ENCODE measurements at places on chromosomes 3 and 15.

DNA sequence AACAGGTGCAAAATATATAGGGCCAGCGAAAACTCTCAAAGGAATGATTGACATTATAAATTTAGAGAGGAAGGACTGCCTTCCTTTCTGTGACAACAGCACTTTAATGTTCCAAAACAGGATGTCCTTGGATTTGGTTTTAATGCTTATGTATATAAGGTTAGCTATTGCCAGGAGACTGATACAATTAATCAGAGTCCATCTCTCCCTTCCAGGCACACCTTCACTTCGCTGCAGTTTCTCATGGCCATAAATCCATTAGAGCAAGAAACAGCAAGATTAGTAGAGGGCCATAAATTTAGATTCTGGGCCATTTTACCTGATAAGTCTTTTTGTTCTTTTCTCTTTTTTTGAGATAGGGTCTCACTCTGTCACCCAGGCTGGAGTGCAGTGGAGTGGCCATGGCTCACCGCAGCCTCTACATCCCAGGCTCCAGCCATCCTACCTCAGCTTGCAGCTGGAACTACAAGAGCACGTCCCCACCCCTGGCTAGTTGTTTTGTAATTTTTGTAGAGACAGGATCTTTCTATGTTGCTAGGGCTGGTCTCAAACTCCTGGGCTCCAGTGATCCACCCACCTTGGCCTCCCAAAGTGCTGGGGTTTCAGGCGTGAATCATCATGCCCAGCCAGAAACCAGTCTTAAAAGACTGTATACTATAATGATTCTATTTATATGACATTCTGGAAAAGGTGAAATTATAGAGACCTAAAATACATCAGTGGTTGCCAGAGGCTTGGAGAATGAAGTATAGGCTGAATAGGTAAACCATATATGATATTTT is 15.7 kb upstream of the TFRC start:
- no peak for DNase-seq

- no peak for DNase-seq
These were observed 50.8 kb upstream of the CTDSPL start for GRCh38 chr3:37810848-37811247.

- DNase-seq: no peak
These were observed 222.2 kb upstream of the TRIM42 start for GRCh38 chr3:140455521-140456214.

GRCh38 chr3:196726788-196727675 is 12.6 kb upstream of the PAK2 start:
- DNase-seq: peak; percentile 26

DNA sequence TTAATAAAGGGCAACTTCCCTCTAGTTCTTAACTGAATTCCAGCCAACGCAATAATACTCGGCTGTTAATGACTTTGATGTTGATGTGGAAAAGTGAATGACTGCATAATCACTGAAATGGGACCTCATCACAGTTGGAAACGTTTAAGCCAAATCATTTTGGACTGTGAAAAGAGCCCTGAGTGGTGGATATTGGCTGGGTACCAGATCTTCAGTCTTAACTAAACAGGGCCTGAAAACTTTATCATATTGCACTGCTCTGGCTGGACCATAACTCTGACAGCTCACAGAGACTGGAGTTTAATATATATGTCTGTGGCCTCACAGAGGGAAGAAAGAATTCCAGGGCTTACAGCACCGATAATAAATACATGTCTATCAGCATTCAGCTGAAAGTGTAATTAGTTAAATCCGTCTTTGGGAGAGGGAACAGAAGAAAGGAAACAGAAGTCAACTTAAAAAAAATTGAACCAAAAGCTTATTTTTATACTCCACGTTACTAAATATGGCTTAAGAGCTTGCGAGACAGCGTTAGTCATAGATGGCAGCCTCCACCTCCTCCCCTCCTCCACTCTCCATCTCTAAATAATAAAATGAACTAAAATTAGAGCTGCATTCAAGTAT is 222.3 kb upstream of the CDIN1 start:
- peak; percentile 84 for DNase-seq

DNA sequence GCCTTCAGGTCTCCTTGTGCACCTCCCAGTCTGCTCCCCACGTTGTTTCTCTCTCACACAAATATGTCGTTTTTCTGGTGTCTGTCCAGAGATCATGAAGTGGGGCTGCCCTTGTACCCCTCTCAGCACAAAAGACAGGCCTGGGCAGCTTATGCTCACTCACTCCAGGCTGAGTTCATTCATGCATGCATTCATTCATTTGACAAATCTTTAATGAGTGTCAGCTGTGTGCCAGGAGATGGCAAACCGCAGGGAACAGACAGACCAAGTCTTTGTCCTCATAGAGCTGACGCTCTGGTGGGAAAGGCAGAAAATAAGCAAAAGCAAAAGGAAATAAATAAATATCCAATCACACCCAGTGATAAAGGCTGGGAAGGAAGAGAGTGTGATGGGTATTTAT is 7.6 kb upstream of the TRH start:
- no peak for DNase-seq

- DNase-seq: no peak
These were observed 85.0 kb upstream of the STAC start for GRCh38 chr3:36295296-36295695.

- peak; percentile 94 for DNase-seq
These were observed at the start of gene RPL22L1 for GRCh38 chr3:170869645-170870593. RPL22L1 (minus strand) TSS chr3:170870195; CDS start chr3:170870167, 28 bp downstream.

GRCh38 chr3:5170975-5171374 is 16.5 kb upstream of the EDEM1 start:
- DNase-seq: no peak

DNA sequence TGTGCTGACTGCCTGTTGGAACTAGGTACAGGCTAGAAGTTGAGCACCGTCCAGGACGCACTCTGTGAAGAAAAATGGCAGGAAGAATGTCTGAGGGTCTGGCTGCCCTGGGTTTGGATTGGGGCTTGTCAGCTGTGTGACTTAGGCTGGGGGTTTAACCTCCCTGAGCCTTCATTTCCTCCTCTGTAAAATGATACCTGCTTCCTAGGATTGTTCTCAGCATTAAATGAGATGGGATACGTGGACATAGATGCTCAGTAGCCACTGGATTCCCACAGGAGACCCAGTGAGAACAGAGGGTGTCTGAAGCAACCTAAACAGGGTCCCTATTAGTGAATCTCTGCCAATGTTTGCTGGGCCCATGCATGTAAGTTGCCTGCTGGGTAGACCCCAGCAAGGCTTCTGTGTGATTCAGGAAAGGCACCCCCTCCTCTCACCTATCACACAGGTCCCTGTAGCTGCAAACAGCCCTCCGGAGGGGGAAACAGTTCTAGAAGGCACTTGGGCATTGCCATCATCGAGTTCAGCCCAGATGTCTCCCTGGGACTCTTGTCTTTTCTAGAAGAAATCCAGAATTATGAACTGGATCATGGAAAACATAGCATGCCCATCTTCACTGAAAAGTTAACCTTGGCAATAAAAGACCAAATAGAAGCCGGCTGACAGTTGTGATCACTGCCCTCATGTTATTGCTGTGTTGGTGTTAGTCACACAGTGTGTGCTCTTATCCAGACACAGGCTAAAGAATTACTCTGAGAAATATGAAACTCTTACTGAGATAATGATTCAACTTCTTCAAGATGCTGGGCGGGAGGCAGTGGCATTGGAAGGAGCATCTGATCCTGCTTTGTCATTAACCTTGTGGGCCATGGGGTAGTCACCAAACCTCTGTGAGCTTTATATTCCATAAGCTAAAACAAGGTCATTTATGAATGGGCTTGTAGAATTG is 64.5 kb downstream of the SMAD6 start:
- DNase-seq: peak; percentile 64

GRCh38 chr15:73981761-73982221 is 10.3 kb downstream of the STOML1 start:
- no peak for DNase-seq

GRCh38 chr15:101201411-101202174 is 50.3 kb downstream of the CHSY1 start:
- peak; percentile 99 for DNase-seq

DNA sequence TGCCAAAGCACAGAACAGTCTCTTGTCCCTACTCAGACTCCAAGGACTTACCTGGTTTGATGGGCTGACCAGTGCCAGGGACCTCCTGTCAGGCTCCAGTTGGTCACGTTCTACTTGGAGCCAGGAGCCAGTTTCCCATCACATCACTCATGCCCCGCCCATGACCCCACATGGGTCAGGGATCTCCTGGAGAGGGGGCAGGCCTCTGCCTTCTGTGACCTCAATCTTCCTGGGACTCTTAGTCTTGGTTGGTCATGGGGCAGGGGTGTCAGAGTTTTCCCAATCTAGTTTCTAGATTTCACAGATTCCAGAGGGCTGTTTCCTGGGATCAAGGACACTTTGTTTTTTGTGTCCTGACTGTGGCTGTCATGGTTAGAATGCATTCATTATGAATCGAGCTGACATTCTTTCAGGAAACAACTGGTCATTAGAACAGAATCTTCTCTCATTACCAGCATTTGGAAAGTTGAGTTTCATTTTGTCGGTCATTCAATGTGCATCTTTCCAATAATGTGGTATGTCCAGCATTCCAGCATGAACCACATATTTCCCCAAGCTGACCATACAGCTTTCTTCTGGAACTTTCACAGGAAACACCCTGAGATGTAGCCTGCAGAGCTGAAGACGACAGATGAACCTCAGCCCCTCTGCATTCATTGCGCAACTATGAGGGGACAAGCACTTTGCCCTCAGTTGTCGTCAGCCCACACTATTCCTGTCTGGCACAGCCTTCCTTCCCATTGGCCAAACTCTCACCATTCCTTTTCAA is 19.8 kb downstream of the CYP19A1 start:
- peak; percentile 71 for DNase-seq

DNA sequence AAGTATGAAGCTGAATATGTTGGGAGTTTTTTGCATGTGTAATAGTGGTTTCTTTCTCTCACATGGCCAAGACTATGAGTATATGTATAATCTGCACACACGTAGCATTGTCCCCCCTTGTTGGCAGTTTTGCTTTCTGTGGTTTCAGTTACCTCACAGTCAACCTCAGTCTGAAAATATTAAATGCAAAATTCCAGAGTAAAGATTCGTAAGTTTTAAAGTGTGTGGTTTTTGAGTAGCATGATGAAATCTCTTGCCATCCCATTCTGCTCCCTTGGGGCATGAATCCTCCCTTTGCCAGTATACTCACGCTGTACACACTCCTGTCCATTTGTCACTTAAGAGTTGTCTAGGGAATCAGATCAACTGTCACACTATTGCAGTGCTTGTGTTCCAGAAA is 742.0 kb upstream of the CCDC54 start:
- DNase-seq: peak; percentile 97

DNA sequence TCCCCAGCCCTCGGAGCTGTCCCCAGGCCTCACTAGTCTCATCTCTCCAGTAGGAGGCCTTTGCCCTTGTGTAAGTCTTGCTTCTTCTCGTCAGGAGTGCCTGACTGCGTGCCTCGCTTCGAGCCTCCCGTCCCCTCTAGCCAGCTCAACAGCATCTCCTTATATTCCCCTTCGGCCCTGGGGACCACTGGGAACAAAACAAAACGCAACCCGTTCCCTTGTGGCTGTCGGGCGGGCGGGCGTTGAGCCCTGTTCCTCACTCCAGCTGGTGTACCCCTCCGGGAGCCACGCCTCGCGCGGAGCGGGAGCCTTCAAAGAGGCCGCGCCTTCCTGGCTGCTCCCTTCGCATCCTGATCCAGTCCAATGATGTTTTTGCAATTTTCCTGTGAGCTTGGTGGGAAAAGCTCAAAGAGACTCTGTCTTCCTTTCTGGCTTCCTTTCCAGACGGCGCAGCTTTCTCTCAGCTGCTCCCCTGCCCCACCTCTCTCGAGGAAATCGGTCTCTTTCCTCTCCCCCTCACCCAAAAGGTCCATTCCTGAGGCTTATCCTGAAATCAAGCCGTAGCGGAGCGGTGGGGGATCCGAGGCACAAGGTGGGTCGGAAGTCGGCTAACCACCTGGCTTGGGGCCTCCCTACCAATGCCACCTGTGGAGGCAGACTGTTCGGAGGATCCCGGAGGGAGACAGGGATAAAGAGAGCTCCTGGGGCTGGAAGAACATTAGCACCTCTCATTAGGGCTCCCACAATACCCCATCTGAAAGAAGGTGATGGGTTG is 33.4 kb upstream of the SRP14 start:
- DNase-seq: no peak

DNA sequence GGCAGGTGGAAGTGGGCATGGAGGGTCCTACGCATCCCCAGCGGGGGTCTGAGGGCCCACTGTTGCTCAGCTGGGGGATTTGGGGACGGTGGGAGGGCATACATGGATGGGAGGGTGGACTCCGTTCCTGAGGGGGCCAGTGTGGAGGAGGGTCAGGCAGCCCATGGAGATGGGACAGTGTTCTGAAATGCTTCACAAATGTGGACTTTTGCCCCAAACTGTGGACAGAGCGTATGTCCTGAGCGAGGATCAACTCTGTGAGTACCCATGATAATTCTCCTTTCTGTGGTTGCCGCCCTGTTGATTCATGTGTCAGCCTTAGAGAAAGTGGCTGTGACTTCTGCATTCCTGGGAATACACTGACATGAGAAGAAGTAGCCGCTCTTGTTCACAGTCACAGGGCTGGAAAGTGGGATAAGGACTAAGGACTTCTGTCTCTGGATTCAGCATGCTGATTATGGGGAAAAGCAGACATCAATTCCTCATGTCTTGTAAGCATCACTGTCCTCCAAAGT is 33.4 kb downstream of the SMAD3 start:
- peak; percentile 48 for DNase-seq

DNA sequence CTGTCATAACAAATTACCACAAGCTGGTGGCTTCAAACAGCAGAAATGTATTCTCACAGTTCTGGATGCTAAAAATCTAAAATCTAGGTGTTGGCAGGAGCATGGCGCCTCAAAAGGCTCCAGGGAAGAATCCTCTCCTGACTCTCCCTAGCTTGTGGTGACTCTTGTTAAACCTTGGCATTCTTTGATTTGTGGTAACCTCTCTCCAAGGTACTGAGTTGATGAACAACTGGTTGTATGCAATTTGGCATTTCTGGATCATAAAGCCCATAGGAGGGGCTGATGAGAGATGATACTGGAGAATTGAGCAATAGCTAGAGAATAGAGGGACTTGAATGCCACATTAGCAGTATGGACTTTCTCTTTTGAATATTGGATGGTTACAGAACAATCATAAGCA is 821.8 kb downstream of the TBL1XR1 start:
- no peak for DNase-seq

DNA sequence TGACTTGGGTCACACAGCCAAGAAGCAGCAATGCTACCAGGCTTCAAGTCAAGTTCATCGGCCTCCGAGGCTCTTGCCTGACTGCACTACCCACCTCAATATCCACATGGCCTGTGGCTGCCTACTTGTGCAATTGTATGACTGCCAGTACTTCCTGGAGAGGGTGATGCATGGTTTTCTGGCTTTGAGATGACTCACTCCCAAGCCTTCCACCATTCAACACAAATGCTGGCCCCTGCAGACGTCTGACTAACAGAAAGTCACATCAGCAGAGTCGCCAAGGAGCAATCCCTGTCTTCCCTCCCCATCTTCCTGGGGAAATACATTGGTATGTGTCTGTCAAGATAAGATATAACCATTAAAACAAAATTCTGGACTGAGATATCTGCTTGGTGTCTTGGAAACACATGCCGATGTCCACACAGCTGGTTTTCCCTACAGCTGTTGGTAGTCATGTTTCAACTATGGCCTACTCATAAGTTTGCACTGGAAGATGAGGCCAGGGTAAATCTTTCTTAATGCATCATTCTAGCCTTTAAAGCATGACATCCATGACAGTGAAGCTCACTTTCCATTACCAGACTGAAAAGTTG is 79.6 kb upstream of the SPATA12 start:
- DNase-seq: peak; percentile 99

Measured in AG10803 (cell line).